ENCODE measurements at places on chromosomes 16 and 17. TPM values are rescaled to one million over a fixed set of nuclear protein-coding genes. Genes with fewer than 3 reads are reported as not detected.

DNA sequence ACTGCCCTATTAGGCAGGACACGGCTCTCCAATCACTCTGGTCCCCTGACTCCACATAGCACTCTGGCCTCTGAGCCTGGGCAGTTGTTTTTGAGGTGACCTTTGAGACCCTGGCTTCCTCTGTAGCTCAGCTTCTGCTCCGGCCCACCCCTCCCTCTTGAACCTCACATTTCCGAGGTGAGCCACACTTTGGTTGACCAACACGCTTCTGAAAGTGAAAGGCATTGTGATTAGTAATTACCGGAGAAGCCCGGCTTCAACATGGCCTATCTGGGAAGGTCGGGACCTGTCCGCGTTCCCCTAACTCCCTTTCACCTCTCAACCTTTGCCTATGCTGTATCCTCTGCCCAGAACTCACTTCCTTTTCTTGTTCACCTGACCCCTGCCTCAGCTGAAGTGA lies 10.3 kb upstream of the ITGAX start:
- no peak overlapping the region for H3K27ac ChIP-seq
- no peak for DNase-seq
- H3K27me3 ChIP-seq = no peaks in the 10 kb centered on the region
- no peak overlapping the region for H3K4me3 ChIP-seq
- H3K4me1 ChIP-seq = no peaks in the 10 kb centered on the region
- H3K36me3 ChIP-seq = no peaks in the 10 kb centered on the region

- no peaks in the 10 kb centered on the region for H3K27me3 ChIP-seq
- H3K4me3 ChIP-seq = no peak overlapping the region
- H3K27ac ChIP-seq = no peak overlapping the region
- H3K4me1 ChIP-seq = no peaks in the 10 kb centered on the region
- no peak for DNase-seq
- H3K36me3 ChIP-seq = no peaks in the 10 kb centered on the region
Measured at GRCh38 chr16:20175358-20175757, 101.7 kb upstream of the GPR139 start.

DNA sequence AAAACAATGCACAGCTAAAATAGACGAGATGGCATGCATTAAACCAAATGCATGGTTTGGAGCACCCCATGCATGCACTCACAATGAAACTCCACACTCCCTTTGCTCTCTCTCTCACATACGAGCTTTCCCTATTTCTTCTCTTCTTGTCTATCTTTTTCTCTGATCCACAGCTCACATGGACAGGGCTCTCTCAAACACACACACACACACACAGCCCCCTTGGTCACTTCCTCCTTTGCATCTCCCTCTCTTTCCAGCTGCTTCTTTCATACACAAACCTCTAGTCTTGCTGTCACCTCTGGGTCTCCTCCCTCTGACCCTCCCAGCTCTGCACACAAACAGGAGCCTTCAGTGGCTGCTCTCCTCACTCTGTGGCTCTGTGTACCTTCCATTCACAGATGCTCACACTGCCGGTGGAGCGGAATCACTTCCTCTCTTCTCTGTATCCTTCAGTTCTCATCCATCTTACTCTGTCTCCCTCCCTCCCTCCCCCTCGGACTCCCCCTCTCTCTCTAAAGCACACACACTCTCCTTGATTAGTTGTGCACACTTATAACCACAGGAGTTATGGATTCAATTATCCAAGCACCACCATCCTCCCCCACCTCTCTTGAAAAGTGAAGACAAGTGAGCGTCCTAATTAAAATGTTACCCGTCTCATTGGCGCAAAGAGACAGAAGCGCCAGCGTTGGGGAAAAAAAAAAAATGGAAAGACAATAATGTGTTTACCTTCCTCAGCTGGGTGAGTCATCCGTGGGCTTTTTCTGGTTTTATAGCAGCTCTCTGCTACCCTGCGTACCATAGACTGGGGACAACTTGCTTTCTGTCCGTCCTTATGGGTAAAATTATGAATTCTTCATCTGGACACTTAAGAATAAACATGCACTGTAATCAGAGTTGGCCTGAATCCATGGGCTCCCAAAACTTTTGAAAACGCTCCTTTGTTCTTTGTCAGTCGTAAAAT lies 90.8 kb downstream of the SHISA6 start:
- no peak overlapping the region for H3K4me3 ChIP-seq
- peaks cover 6% of the 10 kb centered on the region for H3K4me1 ChIP-seq
- no peaks in the 10 kb centered on the region for H3K36me3 ChIP-seq
- DNase-seq = peak; percentile 53

DNA sequence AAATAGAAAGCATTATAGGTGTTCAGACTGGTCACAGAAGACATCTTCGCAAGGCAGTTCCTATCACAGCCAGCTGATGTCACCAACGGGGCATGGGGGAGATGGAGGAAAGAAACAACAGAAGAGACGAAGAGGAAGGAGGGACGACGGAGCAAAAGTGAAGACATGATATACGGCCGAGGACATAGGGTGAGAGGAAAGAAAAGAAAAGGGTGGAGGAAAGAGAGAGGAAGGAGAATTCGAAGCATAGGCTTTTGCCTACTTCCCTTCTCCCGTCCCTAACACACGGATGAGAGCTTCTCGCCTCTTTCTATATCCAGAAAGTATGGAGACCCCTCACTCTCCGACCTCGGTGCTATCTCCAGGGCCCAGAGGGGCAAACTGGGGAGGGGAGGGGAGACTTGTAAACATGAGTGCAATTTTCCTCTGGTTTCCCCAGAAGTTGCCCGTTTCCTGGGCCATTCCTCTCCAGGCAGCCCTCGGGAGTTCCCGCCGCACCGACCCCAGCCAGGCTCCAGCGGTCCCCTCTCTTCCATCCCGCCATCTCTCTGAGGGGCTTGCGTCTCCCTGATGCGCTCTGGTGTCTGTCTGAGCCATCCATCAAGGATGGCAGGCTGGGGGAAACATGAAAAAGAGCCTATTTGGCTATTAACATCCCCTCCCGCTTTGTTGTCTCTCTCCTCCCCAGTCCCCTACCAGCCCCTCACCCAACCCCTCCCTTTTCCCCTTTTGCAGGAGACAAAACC lies 26.0 kb downstream of the COPZ2 start:
- no peaks in the 10 kb centered on the region for H3K36me3 ChIP-seq
- H3K27ac ChIP-seq = peak overlapping the region; percentile 96
- peak overlapping the region; percentile 80 for H3K4me3 ChIP-seq
- H3K27me3 ChIP-seq = peaks cover 26% of the 10 kb centered on the region

DNA sequence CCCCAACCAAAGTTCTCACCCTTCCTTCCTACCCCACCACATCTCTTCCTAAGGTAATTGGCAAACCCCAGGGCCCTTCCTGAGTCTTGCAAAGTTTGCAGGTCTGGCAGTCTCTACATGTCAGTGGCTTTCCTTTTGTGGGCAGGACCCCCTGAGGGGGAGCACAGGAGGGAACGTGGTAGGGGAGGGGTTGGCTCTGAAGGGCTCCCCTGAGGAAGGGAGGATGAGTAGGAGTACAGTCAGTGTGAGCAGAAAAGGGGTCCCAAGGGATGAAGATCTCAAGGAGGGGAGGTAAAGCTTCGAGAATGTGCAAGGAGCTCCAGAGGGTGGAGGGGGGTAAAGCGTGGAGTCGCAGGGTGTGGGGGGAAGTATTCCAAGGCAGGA lies 206.9 kb downstream of the RAB11FIP4 start:
- no peak overlapping the region for H3K4me3 ChIP-seq
- H3K36me3 ChIP-seq = no peaks in the 10 kb centered on the region
- no peak overlapping the region for H3K27ac ChIP-seq
- DNase-seq = peak; percentile 65
- no peaks in the 10 kb centered on the region for H3K27me3 ChIP-seq
- no peaks in the 10 kb centered on the region for H3K4me1 ChIP-seq

GRCh38 chr16:89002851-89003830 lies 26.1 kb upstream of the CBFA2T3 start:
- no peak overlapping the region for H3K27ac ChIP-seq
- no peaks in the 10 kb centered on the region for H3K4me1 ChIP-seq
- DNase-seq = no peak
- no peaks in the 10 kb centered on the region for H3K36me3 ChIP-seq

DNA sequence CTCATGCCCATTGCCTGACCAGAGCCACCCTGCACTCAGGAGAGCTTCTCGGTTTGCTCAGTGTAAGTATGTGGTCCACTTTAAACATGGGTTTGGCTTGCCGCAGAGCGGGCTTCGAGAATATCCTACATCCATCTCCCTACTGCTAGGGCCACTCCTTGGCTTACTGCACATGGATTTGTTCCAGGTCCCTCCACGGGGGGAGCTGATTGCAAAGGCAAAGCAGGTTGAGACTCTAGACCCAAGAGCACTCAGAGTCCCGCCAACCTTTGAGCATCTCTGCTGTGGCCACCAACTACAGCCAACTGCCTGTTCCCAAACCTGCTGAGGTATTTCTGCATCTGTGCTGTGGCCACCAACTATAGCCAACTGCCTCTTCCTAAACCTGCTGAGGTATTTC lies 26.4 kb downstream of the RNF135 start:
- no peak overlapping the region for H3K27ac ChIP-seq
- H3K4me3 ChIP-seq = no peak overlapping the region
- no peak for DNase-seq
- H3K27me3 ChIP-seq = no peaks in the 10 kb centered on the region
- H3K4me1 ChIP-seq = no peaks in the 10 kb centered on the region

- no peaks in the 10 kb centered on the region for H3K36me3 ChIP-seq
- H3K4me3 ChIP-seq = no peak overlapping the region
- H3K4me1 ChIP-seq = no peaks in the 10 kb centered on the region
- no peak overlapping the region for H3K27ac ChIP-seq
- H3K27me3 ChIP-seq = no peaks in the 10 kb centered on the region
Measured at GRCh38 chr16:901715-902601, 68.8 kb downstream of the LMF1 start.

DNA sequence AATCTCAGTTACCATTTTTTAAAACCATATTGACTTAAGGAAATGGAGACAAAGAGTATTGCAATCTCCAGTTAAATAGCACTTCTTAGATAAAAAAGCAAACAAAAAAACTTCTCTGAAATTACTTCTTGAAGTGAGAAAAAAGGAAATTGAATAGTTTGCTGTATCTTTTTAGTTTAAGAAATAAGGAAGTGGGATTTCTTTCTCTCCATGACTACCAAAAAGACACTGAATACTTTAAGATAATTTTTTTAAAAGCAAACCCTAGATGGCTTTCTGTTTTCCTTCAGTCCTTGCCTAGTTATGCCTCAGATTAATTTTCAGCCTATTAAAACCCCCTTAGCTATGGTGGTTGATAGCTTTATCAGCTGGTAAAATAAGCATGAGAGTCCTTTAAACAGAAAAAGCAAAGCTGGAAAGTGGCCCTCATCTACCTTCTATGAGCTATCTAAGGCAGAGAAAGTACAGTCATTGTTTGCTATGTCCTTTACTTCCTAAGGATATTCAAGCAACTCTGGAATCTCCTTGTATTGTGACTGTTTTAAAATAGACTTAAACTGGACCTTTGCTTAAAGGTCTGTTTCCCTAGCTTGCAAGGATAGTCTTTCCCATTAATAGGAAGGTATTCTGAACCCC lies 28.6 kb downstream of the TPPP3 start:
- H3K27ac ChIP-seq = no peak overlapping the region
- no peaks in the 10 kb centered on the region for H3K36me3 ChIP-seq
- peaks cover 5% of the 10 kb centered on the region for H3K4me1 ChIP-seq
- DNase-seq = no peak

- peaks cover 10% of the 10 kb centered on the region for H3K4me1 ChIP-seq
- no peak overlapping the region for H3K27ac ChIP-seq
- H3K4me3 ChIP-seq = no peak overlapping the region
- peak; percentile 89 for DNase-seq
Measured at GRCh38 chr16:31130899-31131298, 4.6 kb downstream of the PRSS8 start.

GRCh38 chr17:81192386-81193050 lies 26.5 kb upstream of the AATK start:
- H3K4me3 ChIP-seq = no peak overlapping the region
- H3K36me3 ChIP-seq = no peaks in the 10 kb centered on the region
- H3K4me1 ChIP-seq = no peaks in the 10 kb centered on the region
- H3K27me3 ChIP-seq = no peaks in the 10 kb centered on the region
- no peak overlapping the region for H3K27ac ChIP-seq

DNA sequence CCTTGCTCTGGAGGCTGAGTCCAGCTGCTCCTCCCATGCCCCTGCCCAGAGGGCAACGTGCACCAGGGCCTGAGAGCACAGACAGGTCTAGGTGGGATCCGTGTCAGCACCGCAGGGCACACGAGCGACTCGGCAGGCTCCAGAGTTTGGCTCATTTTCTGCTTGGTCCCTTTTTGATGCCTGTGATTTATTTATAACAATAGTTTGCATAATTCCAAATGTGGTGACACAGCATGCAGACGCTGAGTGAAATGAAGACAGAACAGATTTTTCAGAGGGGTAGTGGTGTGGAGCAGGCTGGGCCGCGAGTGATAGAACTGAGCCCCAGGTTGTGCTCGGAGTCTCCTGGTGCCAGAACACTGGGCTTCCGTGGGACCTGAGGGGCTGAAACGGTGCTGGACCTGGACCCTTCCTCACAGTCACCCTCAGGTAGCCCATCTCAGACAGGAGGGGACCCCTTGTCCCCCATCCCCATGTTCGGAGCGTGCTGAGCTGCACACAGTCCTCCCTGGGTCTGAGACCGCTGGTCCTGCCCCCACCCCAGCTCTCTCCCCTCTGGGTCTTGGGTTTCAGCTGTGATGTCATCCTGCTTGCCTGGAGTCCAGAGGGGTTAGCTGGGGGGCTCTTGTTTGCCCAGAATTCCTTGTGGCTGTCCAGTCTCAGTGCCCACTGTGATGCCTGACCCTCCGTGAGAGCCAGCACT lies 95.9 kb downstream of the METRNL start:
- no peak overlapping the region for H3K4me3 ChIP-seq
- DNase-seq = peak; percentile 35
- peaks cover 4% of the 10 kb centered on the region for H3K4me1 ChIP-seq
- no peaks in the 10 kb centered on the region for H3K36me3 ChIP-seq
- H3K27ac ChIP-seq = no peak overlapping the region

GRCh38 chr17:48753794-48754499 lies 25.4 kb upstream of the HOXB13 start:
- H3K27ac ChIP-seq = no peak overlapping the region
- DNase-seq = no peak
- no peak overlapping the region for H3K4me3 ChIP-seq
- peaks cover 100% of the 10 kb centered on the region for H3K27me3 ChIP-seq
- no peaks in the 10 kb centered on the region for H3K4me1 ChIP-seq
- no peaks in the 10 kb centered on the region for H3K36me3 ChIP-seq

- no peak overlapping the region for H3K4me3 ChIP-seq
- no peaks in the 10 kb centered on the region for H3K36me3 ChIP-seq
- no peak for DNase-seq
- H3K27ac ChIP-seq = no peak overlapping the region
Measured at GRCh38 chr16:973366-973765, 2.6 kb upstream of the LMF1 start.

DNA sequence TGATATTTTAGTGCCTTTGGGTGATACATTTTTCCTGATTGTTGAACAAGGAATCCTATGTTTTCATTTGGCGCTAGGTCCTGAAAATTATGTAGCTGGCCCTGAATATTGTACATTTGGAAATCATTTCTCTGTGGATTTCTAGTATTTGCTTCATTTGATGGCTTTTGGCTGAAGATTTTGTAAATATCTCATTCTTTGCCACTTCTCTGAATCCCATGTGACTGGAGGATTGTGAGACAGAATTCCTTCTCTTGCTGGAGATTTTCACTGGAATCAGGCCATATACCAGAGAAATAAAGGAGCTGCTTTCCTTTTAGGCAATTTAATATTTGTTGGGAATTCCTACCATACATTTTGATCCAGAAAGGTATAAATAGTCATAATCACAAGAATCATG lies 8.6 kb downstream of the KRT28 start:
- no peaks in the 10 kb centered on the region for H3K36me3 ChIP-seq
- no peaks in the 10 kb centered on the region for H3K27me3 ChIP-seq
- H3K4me1 ChIP-seq = no peaks in the 10 kb centered on the region
- no peak overlapping the region for H3K4me3 ChIP-seq
- no peak for DNase-seq

Gene SCIMP
- total RNA-seq = not detected

Gene EVPLL
- total RNA-seq = not detected

Gene IL17C
- total RNA-seq = 0.32 TPM

Gene ZNF624
- 7.1 TPM for total RNA-seq

Gene EMC6
- total RNA-seq = 67.7 TPM

Gene PER1
- 57.8 TPM for total RNA-seq

Gene ZNF597
- 1.8 TPM for total RNA-seq

Gene SLC22A31
- total RNA-seq = 33.9 TPM

Gene TPSG1
- not detected for total RNA-seq

Measured in endodermal cell (in vitro differentiated cells).